GM06990 (cell line): ENCODE measurements at places on chromosomes 6 and 20.

DNA sequence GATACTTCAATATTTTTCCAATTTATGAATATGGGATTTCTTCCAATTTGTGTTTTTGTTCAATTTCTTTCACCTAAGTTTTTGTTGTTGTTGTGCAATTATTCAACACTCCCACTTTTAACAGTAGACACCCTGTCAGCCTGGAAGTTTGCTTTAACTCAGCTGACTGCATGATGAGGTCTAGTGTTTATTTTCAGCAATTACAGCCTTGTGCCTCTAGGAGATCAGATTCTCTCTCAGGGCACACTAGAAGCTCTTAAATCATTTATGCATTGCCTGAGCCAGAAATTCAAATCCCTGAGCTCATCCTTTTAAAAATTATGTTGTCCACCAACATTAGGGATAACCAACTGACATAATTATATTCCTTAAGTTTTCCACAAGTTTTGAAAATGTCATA lies 85.7 kb downstream of the MRAP2 start:
- no peak for DNase-seq

- no peak for DNase-seq
Measured at GRCh38 chr6:169098116-169098515, 155.5 kb downstream of the THBS2 start.

- DNase-seq, result peak; percentile 59
Measured at GRCh38 chr6:116392132-116393013, 21.6 kb downstream of the DSE start.

- no peak for DNase-seq
Measured at GRCh38 chr20:1792274-1792673, 102.9 kb upstream of the SIRPA start.

DNA sequence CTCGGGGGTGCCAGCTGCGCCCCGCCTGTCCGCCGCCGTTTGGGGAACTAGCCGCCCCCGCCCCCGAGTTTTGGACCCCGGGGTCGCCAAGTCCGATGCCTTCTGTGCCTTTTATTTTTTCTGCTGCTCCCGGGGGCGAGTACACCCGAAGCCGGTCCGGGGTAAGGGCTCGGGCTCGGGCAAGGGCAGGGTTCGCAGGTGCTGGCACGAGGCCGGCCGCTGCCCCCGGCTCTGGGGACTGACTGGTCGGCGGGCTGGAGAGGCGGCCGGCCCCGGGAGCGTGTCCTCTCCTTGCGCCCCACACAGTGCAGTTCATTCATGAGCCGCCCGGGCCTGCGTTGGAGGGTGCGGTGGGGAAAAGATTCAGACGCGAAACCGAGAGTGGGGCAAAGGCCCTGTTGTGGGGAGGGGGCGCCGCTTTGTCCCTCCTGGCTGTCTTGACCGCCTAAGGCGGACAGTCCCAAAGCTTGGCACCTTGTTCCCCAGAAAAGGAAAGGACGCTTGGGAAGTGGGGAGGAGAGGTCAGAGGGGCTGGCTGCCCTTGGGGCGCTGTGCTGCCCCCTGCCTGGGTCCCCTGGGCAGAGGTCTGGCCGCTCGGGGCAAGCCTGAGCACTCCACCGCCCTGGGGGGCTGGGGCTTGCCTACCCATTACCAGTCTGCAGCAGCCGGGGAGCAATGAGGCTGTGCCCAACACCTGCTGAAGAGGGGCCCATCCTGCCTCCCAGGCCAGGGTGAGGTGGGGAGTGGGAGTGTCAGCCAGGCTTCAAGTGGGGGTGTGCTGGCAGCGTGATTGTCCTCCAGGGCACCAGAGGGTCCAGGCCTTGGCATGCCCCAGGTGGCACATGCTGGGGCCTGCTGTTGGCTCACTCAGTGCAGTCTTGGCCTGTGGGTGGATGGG lies 915 bp downstream of the TMEM63B start:
- peak; percentile 44 for DNase-seq

- DNase-seq, result no peak
Measured at GRCh38 chr6:24403501-24403824, 727 bp downstream of the MRS2 start.

GRCh38 chr20:44544263-44544662 lies 22.4 kb upstream of the SERINC3 start:
- DNase-seq, result no peak

GRCh38 chr6:17511580-17511979 lies 88.5 kb upstream of the FAM8A1 start:
- DNase-seq, result no peak

DNA sequence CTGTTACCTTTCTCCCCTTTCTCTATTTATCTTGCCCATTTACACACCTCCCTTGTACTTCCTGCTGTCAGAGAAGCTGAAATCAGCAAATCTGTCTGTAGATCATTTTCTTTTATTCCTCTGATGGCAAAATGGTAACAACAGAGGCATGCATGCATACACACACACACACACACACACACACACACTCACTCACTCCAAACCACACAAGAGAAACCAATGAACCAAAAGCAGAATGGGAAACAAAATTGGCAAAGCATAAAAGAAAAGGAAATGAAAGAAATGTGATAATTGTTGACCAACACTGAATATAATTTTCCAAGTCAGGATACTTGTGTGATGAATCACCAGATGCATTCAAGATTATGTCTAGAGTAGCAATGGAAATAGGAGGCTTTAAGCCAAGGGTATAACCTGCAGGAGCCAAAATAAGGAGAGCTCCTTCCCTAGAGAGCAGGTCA lies 172.4 kb downstream of the PLCB4 start:
- no peak for DNase-seq

GRCh38 chr6:80938131-80938530 lies 814.4 kb downstream of the TENT5A start:
- DNase-seq, result no peak

- DNase-seq, result no peak
Measured at GRCh38 chr6:35594503-35595186, 81.9 kb upstream of the TULP1 start.
